NCI-H1417 treated with DMSO at 0.1 percent for 48 hours (cell line): ENCODE measurements at places on chromosomes 6 and 20.

- no peak for DNase-seq
Observed at GRCh38 chr20:38344107-38344701, 2.1 kb upstream of the LBP start.

DNA sequence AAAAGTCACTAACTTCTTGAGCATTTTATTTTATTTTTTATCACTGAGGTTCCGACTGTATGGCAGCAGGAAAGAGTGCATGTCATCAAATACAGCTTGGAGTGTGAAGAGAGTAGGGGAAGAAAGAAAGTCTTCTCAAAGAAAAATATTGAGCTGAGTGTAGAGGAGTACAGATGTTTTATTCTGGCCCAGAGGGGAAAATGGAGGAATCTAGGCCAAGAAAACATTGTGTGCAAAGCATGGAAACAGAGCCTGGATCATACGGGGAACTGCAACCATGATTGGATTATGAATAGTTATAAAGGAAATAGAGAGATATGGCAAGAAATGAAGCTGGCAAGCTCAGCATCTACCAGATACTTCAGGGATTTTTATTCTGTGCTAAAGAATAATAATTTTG is 104.2 kb upstream of the SCGN start:
- no peak for DNase-seq

GRCh38 chr6:166167258-166167731 is 356 bp downstream of the TBXT start:
- no peak for DNase-seq

- DNase-seq = no peak
Observed at GRCh38 chr20:62970307-62971210, 18.1 kb downstream of the SLC17A9 start.

DNA sequence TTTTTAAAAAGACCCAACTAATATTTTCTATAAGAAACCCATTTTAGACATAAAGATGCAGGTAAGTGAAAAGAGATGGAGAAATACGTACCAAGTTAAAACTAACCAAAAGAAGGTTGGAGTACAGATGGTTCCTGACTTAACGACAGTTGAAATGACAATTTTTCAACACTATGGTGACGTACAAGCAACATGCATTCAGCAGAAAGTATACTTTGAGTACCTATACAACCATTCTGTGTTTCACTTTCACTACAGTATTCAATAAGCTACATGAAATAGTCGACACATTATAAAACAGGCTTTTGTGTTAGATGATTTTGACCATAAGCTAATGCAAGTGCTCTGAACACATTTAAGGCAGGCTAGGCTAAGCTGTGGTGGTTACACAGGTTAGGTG is 228.9 kb downstream of the RNGTT start:
- no peak for DNase-seq
